ENCODE measurements at places on chromosomes 3 and 15.

DNA sequence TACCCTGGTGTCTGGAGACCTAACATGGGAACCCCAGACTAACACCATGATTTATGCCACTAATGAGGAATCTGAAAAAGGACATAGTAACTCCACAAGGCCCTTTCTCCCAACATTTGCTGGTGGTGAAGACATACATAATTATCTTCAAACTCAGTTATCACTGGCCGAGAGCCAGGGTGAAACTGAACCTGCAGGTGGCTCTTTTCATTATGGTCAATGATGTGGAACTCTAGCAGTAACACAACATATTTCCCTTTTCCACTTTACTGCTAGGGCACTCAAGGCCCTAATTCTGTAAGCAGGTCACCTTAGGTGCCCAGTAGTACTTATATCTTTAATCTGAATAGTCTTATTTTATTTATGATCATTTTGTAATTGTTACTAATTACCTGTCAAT lies 326.4 kb upstream of the SATB1 start:
- no peak for DNase-seq

- DNase-seq = no peak
These were observed 96.7 kb downstream of the IL5RA start for GRCh38 chr3:3013317-3014052.

GRCh38 chr3:59374818-59375211 lies 325.0 kb upstream of the CFAP20DC start:
- DNase-seq = no peak

DNA sequence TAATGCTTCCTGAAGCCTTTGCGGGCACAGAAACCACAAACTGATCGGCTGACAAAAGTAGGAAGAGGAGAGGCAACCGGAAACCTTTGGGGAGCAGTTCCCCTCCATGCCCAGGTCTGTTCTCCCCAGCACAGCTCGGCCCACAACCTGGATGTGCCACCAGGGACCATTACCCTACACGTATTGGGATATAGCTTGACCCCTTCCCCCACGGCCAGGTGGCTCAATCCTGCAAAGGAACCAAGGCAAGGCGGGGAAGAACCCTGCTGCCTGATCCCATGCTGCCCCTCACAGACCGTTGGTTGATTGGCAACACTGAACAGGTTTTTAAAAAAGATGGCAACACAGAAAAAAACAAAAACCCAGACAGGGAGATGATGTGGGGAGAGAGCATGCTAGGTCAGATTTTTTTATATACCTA lies 19.7 kb upstream of the TCAIM start:
- no peak for DNase-seq

DNA sequence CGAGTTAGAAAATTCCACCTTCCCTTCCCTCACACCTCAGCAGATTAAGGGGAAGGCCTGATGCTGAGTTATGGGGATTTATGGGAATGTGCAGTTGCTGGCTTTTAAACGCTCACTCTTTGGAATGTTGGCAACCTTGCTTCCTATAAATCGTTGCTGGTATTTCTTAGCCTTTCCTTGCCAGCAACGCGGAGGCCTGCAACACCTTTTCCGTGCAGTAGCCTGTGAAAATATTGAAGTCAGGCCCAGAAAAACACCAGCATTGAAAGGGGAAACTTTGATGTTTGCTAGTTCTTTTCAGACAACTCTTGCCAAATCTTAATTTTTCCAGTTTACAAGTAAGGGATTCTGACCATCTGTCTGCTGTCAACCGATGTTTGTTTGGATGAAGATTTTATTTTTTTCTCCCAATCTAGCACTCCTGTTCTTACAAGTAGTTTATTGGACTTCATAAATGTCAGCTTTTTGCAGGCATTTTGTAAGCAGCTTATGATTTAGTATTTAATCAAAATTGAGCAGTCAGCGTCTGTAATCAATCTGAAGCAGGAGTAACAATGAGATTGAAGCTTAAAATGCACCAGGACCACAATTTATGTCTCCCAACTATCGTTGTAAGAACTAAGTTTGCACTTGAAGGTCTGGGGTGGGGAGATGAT lies 251.0 kb downstream of the RPLP1 start:
- no peak for DNase-seq

DNA sequence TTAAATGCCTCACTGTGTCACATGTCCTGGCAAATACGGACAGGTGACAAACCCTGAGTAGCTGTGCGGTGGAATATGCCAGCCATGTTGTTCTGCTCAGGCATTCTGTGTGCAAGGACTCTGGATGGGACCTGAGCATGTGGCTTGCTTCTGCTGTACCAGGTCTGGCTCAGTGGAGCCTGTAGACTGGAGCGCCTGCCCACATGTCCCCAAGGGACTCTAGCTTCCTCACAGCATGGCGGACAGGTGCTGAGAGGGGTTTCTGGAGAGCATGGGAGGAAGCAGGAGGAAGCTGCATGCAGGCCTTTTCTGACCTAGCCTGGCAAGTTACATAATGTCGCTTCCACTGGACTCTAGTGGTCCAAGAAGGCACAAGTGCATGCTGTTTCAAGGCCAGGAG lies 96.3 kb downstream of the PLXNA1 start:
- DNase-seq = peak; percentile 22

GRCh38 chr15:31457631-31458526 lies 131.2 kb downstream of the KLF13 start:
- DNase-seq = no peak

Measured in right lobe of liver (tissue), 6 donors.